ENCODE measurements at places on chromosomes 1 and 21.

DNA sequence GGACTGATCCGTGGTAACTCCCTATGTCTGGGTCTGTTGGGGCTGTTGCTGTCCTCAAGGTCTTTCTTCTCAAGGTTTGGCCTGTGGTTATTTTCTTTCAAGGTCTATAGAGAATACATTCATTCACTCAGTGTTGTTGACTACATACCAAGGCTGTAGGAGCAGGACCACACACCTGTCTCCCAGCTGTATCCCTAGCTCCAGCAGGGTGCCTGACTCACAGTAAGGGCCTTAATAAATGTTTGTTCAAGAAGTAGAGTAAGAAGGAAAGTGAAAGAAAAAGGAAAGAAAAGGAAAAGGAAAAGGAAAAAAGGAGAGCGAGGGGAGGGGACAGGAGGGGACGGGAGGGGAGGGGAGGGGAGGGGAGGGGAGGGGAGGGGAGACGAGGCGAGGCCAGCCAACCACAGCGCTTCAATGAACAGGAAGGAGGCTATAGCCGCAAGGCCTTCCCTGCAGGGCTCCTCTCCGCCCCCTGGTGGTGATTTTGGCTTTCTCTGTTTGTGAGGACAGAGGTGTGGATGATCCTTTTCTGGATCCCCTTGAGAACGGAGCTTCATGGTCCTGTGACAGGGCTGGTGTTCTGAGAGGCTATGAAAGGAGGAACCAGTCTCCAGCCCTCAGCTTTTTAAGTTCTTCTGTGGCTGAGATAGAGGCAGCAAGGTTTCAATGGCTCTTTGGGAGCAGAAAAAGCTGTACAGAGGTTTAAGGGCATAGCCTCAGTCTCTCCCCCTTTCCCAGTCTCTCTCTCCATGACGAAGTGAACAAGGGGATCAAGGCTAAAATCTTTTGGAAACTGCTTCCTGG, 30.6 kb upstream of the LCE5A start:
- DNase-seq = peak; percentile 54

- DNase-seq = no peak
Observed at GRCh38 chr1:10736634-10737586, 59.5 kb downstream of the CASZ1 start.

DNA sequence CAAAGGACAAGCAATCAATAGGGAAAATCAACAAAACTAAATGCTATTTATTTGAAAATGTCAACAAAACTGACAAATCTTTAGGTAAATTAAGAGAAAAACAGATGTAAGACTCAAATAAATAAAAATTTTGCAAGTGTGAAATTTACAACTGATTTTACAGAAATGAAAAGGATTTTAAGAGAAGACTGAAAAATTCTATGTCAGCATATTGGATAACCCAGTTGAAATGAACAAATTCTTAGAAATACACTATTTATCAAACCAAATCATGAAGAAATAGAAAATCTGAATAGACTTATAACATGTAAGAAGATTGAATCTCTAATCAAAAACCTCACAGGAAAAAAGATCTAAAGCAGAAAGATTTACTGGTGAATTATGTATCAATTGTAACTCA, 7.6 kb upstream of the SPRR2F start:
- no peak for DNase-seq

DNA sequence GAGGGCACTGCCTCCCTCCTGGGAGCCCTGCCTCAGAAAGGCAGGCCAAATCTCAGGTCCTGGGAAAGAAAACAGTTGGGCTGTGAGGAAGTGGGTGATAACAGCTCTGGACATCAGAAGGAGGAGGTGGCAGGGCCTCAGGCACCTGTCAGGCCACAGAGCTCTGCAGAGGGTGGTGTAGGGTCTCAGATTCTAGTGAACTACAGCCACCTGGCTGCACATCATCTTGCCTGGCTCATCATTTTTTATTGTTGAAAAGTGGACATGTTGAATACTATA, 15.3 kb upstream of the ZNF678 start:
- no peak for DNase-seq

GRCh38 chr1:188582911-188583532, 1754.3 kb downstream of the PLA2G4A start:
- DNase-seq = no peak

GRCh38 chr1:106651028-106651762, 405.3 kb upstream of the PRMT6 start:
- DNase-seq = no peak

GRCh38 chr1:42348498-42348897, 13.5 kb upstream of the FOXJ3 start:
- DNase-seq = no peak

DNA sequence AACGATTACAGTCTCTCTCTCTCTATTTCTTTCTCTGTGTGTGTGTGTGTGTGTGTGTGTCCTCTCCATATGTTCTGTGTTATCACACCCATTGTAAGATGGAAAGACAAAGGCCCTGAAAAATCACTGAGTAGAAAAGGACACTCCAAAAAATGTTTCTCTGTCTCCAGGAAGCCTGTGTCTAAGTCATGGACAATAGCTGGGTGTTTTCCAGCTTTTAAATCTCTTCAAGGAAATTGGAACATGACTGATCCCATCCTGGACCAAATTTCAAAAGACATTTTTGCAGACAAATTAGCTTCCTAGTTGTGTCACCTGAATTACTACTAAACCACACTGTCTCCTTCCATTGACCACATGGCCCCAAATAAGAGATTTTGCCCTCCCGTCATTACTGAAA, 31.0 kb upstream of the LMX1A start:
- no peak for DNase-seq

Data from germinal center (tissue), 1 donor.